ENCODE measurements at places on chromosomes 12 and 14.

DNA sequence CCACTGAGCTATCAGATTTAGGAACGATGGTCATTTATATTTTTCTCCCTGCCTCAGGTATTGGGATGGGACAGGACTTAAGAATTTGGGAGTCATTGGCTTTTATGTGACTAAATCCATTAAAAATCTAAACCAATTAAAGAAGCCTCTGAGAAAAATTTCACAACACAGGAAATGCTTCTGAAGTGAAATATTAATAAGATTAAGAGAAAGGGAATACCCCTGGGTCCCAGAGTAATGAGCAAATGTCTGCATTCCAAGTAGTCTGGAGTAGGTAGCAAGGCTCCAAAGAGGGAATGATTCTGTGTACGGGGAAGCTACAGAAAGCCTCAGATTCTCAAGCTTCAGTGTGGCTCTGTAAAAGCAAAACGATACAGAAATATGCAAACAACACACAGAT, 707 bp upstream of the MED6 start:
- no peak for DNase-seq

- DNase-seq = no peak
Observed at GRCh38 chr12:1523046-1523445, 71.3 kb downstream of the FBXL14 start.

DNA sequence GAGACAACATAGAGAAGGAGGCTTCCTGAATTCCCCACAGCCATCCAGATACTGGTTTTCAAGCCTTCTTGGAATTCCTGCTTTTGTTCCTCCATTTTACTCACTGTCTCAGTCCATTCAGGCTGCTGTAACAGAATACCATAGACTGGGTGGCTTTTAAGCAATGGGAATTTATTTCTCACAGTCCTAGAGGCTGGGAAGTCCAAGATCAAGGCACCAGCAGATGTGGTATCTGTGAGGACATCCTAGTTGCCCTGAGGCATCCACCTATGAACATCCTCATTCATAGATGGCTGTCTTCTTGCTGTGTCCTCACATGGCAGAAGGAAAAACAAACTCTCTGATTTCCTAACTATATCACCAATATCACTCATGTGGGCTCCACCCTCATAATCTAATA, 374.9 kb downstream of the FUT8 start:
- DNase-seq = no peak

DNA sequence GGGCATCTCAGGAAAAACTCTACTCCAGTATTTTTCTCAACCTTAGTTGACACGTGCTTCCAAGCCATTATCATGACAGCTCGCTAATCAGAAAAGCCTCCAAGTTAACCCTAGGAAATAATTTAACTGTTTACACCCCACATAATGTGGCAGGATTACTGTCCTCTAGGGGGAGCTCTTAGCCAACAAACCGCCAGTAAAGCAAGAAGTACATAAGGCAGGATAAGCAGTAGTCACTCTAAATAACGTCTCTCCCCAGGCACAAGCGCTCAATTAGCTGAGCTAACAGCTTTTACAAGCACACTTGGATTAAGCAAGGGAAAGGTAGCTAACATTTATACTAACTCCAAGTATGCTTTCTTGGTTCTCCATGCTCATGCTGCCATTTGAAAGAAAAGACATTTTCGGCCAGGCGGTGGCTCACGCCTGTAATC, 22.8 kb downstream of the APOBEC1 start:
- peak; percentile 60 for DNase-seq

DNA sequence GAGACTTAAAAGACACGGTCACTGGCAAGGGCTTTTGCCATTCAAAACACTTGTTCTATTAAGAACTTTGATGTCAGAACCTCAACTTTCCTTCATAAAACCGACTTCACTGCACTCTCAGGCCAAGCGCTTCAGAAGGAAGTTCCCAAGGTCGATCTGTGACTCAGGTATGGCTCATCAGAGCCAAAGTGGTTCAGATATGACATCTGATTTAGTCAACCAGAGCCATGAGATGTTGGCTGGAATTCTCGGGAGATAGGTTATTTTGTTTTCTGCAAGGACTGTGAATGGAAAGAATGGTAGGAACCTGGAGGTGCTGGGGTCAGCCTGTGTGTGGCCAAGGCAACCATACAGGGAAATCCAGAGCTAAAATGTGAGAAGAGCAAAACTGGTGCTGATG, 445.6 kb downstream of the GLT1D1 start:
- DNase-seq = no peak

DNA sequence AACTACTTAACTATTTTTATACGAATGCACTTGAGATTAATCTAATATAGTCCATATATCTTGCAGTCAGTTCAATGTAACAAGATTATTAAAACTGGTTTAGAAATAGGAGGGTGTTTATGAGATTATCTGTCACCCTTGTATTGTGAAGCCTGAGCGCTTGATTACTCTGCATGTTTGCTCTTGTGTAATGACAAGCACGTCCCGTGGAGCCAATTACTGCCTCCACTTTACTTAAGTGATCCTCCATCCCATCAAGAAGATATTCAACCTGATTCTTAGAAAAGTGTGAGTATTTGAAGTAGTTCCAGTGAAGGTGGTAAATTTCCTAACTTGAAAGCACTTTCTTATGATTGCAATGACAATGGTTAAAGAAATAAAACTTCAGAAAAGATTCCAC, 415.2 kb upstream of the GARIN6 start:
- no peak for DNase-seq
